ENCODE measurements at places on chromosomes 6 and 20.
A peak's percentile ranks its signal among the peaks of the same experiment; 100 is the strongest.

DNA sequence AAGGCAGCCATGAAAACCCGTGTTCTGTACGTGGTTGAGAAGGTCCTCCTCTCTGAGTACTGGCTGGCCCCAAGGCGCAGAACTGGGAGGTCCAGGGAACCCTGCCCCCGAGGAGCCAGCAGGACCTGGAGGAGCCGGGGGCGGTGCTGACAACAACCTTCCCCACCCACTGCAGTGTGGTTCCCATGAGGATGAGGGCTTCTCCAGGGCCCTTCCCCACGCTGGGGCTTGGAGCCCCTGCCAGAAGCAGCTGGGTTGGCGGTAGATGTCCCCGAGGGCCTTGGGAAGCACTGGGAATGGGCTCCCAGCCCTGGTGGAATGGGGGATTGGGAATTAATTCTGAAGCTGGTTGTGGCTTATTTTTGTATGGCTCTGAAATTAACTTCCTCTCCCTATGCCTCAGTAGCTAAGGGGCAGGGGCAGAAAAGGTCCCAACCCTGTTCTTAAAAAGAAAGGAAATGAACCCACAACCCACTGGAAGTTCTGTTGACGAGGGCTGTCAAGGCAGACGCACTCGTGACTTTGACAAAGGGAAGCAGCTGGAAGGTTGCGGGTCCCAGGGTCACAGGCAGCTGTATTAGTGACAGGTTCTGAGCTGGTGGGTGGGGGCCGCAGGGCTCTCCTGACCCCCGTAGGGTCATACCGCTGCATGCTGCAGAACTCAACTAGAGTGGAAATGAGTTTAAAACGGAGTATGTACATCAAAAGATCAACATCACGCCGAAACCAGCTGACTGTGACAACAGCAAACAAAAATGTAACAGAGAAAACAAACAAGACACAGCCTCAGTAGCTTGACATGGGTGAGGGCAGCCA lies 13.9 kb upstream of the HELZ2 start:
- DNase-seq: no peak

- DNase-seq: no peak
Measured at GRCh38 chr6:18088419-18089296, 33.8 kb downstream of the NHLRC1 start.

GRCh38 chr20:63457737-63458136 lies 14.7 kb downstream of the KCNQ2 start:
- no peak for DNase-seq

GRCh38 chr20:10219993-10220750 lies 1.5 kb downstream of the SNAP25 start:
- no peak for DNase-seq

DNA sequence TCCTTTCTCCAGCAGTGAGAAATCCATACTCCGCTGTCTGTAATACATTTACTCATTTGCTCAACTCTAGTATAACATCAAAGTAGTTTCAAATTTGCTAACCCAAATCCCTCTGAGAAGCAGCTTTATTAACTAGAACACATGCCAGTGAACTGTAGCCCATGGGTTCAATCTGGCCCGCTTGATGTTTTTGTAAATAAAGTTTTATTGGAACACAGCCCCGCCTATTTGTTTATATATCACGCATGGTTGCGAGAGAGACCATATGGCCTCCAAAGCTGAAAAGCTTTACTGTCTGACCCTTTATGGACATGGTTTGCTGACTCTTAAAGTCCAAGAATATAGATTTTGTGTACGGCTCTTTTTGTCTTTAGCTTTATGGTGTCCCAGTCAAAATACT lies 32.2 kb downstream of the CDYL start:
- no peak for DNase-seq

DNA sequence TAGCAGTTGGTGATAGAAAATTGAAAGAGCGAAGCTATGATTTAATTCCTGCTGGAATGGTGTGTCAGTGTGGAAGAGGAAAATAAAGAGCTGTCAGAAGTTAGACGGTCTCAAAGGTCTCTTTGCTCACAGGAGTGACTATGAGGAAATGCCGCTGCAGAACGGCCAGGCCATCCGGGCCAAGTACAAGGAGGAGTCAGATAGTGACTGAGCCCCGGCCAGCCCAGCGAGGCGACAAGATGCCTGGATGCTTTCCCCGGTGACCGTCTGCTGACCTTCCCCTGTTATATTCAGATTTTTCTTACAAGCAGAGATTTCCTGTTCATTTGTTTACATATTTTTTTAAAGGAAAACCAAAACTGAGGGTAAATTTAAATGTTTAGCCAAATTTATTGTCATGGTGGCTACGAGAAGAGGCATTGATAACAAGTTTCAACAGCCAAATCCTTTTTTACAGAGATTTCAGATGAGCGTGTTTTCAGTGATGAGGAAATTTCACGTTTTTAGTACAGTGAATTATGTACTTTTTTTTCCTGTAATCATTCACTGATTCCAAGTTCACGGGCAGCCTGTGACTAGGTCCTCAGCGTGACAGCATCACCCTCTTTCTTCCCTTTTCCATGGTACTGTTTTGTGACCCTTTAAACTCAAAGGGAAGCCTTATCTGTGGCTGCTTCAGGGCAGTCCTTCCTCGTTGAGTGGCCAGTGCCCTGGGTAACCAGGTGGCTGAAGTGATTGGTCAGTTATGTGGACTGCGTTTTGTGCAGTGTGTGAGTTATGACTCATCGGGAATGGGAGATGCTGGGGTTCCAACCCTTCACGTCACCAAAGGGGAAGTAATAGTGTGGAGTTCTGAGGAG lies 12.6 kb downstream of the DYNLT1 start:
- DNase-seq: no peak

- no peak for DNase-seq
Measured at GRCh38 chr6:40907198-40907701, 131.8 kb downstream of the UNC5CL start.

- DNase-seq: no peak
Measured at GRCh38 chr6:138529478-138529877, 30.2 kb upstream of the NHSL1 start.

DNA sequence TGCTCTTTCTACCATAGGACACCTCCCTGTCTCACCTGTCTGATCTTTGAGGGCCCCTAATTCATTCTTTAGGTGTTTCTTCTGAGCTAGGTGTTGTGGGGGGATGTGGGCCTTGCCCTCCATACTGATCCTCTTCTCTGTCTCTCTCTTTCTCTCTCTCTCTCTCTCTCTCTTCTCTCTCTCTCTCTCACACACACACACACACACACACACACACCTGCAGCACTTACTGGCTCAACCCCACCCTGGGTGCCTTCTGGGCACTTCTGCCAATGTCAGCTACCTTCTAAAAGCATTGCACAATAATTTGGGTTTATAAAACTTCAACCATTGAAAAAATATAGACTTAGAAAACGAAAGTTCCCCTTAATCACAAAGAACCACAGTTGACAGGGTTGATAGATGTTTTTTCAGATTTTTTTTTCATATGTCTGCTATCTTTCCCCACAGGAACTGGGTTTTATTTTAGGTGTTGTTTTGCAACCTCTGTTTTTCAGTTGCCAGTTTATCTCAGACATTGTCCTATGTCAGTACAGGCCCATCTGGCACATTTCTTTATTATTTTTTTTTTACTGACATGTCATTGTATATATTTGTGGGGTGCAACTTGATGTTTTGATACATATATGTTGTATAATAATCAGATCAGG lies 28.1 kb downstream of the PKIG start:
- no peak for DNase-seq

GRCh38 chr6:169174516-169175359 lies 78.9 kb downstream of the THBS2 start:
- DNase-seq: no peak

DNA sequence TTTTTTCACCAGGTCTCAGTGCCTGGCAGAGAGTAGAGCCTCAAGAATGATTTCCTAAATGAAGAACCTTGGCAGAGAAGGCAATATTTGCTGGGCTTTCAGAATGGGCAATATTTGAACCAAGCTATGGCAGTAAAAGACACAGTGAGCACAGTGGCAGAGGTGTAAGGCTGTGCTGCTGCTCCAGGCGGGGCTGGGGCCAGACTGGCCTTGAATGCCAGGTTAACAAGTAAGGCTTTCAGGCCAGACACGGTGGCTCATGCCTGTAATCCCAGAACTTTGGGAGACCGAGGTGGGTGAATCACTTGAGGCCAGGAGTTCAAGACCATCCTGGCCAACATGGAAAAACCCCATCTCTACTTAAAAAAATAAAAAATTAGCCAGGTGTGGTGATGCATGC lies 8.5 kb upstream of the MYL9 start:
- DNase-seq: no peak

- no peak for DNase-seq
Measured at GRCh38 chr6:143525356-143525755, 13.8 kb upstream of the FUCA2 start.

- no peak for DNase-seq
Measured at GRCh38 chr6:5729813-5730517, 276.8 kb downstream of the NRN1 start.

- no peak for DNase-seq
Measured at GRCh38 chr6:130929036-130929678, 102.0 kb downstream of the SMLR1 start.

DNA sequence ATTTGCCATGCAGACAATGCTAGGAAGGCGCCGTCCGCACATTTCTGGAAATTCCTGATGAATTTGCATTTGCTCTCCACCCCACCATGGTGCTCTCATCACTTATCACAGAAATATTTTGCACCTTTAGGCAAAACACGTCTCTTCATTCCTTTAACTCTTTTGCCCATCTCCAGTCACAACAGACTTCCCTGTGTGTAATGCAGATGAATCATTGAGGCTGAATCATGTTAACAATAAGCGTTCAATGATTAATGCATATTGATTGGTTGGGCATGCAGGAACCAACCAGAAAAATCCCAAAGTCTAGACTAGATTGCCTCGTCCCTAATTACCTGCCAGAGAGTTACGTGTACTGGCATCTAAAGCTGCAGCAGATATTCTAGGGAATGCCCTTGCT lies 80.0 kb upstream of the ATXN1 start:
- DNase-seq: no peak

DNA sequence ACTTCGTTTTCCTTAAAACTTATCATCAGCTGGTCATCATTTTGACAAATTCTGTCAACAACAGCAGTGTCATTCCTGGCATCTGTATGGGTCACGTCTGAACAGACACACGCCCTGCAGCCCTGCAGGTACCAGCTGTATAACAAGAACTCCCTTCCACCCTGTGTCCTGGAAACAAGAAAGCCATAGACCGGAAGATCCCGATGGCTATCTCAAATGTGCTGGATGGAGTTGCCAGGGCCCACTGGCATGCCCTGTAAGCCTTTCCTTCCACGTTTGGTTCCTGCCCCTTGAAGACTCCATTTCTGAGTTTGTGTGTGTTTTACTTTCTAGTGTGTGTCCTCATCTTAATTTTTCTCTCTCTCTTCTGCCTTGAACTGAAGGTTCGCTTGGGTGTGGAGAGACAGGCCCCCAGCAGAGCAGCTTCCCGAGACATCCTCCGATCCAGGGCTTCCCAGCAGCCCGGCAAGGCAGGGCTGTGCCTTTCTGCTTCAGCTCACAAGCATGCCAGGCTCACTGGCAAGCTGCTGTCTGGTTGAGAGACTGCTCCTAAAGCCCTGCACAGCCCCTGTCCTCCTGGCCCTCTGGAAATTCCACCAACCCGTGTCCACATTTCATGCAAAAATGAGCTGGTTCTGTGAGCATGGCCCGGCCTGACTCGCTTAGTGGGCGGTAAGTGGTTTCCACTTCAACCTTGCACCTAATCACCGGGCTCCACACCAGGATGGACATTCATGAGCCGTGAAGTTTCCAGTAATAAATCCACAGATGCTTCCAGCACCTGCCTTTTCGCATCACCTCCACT lies 8.7 kb downstream of the GFRA4 start:
- no peak for DNase-seq

DNA sequence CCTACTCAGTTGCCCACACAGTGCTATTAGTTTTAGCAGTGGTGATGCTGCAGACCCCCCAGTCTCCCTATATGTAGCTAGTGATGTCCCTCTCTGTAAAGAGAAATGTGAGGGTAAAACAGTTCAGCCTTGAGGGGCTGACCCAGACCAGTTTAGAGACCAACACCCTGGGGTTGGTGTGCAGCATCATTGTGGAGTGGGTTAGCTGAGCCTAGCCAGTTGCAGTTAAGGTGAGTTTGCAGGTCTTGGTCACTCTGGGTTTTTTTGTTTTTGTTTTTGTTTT lies 401 bp upstream of the B3GALT4 start:
- DNase-seq: no peak

- DNase-seq: no peak
Measured at GRCh38 chr6:109521080-109521479, 38.1 kb upstream of the ZBTB24 start.

GRCh38 chr20:21118782-21119181 lies 7.1 kb upstream of the KIZ start:
- DNase-seq: no peak

DNA sequence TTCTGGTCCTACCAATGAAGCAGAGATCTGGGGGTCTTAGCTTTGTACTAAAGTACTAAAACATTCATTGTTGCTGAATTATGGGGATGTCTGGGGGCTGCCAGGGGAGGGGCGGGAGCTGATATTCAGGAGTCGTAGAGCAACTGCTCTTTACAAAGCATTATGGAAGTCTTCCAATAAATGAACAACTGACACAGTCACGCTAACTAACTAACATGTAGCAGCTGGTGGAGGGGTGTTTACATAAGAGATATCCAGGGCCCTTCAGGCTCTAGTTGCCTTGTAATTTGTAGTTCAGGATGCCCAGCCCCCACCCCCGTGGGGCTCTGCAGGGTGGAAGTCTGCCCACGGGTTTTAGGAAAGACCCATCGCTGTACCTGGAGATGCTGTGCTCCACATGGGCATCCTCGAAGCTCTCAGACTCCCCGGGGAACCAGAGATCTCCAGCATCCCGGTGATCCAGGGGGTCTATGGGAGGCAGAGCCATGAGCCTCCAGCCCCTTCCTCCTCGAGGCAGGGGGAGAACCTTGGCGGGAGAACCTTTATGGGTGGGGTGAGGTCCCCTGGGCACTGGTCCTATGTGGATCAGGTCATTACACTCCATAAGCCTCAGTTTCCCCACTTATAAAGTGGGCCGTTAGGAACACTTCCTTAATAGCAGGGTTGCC lies 3.4 kb downstream of the TREM2 start:
- no peak for DNase-seq

DNA sequence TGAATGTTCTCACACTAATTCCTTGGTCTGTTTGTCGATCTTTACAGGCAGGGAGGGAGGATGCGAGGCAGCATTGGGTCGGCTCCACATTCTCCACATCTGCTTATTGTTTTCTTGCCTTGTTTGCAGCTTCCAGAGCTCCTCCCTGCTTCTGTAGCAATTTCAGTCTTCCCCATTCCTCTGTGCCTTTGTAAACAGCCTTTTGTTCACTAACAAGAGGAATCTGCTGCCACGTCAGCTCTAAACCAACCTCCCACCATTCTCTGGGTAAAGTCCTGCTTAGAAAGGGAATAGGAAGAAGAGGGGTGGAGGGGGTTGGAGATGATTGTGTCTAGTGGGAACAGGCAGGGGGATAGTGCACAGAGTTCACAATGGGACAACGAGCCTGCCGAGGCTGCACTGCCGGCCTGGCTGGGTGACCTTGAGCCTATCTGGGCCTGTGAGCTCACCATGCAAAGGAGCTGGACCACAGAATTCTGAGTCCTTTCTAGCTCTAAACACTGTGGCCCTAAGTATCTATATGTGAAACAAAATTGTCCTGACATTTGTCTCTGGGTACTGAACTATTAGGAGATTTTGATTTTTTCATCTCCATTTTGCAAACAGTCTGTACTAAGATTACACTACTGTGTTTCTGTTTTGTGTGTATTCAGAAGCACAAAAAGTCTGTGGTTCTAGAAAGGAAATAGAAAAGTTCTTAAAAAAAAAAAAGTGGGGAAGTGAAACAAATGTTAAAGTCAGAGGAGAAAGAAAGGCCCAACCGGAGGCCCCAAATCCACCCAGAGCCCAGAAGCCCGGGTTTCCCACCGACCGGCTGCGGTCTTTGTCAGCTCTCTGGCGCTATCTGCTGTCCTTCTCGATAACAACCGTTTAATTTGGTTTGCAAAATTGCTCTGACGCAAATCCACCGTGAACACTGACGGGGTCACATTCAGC lies 1.4 kb upstream of the PRND start:
- DNase-seq: peak; percentile 81
